ENCODE measurements at places on chromosomes 1 and 21.

GRCh38 chr1:15417059-15417934 lies 7.6 kb downstream of the EFHD2 start:
- no peak for DNase-seq

DNA sequence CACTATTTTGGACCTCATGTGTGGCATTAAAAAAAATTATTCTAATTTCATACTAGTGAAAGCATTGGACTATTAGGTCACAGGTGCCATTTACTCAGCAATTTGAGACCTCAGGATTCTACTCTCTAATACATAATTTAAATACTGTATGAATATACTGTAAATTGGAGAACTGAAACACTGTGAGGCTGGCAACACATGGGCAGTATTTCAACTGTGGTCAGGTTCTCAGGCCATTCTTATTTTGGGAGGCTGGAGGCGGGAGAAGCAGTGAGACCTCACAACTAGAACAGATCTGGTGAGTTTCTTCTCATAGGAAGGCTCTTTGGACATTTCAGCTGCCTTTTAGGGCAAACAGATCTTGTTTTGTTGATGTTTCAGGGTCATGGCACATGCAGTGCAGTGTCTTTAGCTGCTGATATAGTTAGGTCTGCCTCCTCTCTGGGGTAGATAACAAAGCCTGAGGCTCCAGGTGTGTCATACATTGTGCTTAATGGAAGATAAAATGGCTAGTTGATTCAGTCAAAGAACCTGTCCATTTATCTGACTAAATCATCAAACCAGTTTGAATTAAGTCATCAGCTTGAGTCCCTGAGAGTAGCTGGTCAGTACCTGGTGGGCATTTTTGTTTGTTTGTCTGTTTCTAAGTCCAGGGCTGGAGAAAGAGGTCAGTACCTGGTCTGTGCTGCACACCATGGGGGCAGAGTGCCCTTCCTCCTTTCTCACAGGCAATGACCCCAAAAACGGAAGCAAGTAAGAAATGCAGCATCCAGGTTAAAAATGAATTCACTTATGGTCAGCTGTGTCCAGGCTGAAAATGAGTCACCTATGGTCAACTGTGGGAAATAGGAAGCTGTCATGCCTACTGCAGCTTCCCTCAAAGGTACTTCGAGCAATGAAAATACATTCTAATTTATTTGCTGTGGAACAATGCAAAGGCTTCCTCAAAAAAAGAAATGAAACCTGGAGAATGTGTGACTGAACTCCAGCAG lies 216.2 kb downstream of the SDCCAG8 start:
- DNase-seq = no peak

DNA sequence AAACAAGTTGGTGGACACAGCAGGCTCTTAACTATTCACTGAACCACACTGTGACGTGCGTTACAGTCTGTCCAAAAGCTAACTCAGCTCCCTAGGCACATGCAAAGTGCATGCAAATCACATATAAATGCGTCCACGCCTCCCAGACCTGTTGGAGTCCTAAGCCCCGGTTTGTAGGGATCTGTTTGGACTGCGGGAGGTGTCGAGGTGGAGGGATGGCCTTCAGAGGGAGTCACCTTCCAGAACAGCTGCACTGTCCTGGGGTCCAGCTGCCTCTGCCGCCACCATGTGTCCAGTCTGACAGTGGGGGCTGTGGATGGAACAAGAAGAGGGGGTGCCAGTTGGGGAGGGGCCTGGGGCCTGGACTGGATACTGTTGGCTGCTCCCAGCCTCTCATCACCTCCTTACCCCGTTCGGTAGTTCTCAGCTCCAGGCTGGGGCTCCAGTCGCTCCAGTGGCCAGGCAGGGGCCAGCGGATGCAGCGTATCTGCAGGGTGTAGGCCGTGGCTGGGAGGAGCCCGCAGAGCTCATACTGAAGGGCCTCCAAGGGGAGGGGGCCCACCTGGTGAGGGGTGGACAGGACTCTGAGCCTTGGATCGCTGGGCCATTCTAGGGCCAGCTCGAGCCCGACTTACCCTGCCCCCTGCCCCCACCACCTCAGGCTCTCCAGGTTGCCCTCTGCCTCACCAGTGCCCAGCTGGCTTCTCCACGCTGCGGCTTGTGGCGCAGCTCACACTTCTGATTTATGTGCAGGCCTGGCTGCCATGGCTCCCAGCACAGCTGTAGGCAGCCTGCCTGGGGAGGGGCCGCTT lies 7.9 kb upstream of the MRPS15 start:
- DNase-seq = no peak

DNA sequence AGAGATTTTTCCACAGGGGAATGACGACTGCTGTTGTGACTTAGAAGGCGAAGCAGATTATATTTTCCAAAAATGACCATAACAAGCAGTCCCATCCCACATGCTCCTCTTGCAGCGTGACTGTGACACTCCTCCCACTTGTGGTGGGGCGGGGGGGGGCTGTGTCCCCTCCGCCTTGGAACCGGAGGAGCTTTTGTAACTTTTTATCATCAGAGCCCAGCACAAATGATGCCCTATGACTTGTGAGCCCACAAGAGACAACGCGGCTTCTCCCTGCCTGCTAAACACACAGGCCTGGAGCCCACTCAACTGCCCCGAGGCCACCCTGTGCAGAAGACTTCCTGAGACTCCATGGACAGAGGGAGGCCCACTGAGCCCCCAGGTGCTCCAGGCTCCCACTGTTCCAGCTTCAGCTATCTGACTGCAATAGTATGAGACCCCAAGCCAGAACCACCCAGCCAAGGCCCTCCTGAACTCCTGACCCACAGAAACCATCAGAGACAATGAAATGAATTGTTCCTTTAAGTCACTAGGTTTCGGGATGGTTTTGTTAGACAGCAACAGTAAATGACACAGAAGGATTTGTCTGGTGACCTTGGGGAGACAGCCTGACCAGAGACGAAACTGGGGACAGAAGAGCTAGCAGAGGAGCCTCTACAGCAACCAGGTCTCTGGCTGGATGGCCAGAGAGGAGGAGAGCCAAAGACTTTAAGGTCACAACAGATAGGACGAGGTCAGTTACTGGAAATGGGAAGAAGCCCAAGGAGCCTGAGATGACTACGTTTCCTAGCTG lies 58.8 kb downstream of the CAPZB start:
- DNase-seq = no peak

GRCh38 chr1:9881838-9882249 lies 28.2 kb downstream of the CTNNBIP1 start:
- DNase-seq = no peak

DNA sequence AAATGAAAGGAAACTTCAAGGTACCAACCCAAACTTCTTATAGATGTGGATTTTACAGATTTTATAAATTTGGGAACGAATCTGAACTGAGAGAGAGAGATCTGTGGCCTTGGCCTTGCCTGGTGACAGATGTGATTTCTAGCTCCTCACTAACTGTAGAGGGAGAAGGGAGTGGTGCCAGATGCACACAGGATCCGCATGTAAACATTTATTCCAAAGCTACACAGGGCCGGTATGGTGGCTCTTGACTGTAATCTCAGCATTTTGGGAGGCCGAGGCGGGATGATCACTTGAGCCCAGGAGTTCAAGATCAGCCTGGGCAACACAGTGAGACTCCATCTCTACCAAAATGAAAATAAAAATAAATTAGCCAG lies 77.1 kb downstream of the PGBD5 start:
- DNase-seq = no peak

DNA sequence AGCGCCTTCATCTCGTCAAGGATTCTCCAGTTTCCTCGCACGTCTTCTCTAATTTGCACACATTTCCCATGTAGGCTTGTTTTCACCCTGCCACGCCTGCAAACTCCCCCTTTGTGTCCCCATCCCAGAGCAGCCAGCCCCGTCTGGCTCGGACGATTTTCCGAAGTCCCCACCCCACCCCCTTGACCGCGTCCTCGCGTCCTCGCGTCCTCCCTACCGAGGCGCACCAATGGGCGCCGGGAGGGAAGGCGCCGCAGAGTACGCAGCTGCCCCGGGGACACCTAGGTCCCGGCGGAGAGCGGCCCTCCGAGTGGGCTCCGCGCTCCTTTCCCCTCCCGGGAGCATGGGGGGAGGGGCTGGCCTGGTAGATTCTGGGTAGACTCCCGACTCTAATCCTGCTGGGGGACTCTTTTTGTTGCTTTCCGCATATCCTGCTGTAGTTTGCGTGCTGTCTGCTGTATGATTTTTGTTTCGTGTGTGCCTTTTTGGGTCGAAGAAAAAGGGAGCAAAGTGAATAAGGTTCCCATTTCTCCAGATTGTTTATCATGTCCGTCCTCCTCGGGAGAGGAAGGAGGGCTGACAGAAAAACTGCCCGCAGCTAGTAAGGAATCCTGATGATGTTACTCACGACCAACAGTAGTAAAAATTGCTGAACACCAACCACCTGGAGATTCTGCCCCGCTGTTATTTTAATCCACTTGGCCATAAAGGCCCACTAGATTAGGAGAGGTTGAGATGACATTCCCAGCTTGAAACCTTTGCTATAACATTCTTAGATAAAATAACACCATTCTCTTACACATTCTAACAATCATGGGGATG lies 1.5 kb downstream of the CACHD1 start:
- no peak for DNase-seq

DNA sequence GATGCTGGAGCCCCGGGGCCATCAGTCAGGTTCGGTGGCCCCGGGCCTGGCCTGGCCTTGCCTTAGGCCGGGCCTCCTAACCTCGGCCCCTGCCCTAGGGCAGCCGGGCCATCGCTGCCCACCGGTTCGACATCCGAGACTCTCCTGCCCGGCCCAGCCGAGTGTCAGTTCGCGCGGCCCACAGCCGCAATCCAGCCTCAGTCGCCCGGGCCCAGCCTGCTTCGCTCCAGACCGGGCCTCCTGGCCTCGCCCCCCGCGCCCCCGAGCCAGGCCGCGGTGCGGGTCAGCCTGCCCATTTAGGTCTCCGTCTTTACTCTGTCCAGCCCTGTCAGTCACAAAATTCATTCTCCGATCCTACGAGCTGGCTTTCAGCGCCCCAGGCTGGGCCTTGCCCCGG lies 777 bp downstream of the LRRC41 start:
- peak; percentile 19 for DNase-seq

- no peak for DNase-seq
Observed at GRCh38 chr1:51423073-51423821, 92.9 kb upstream of the TTC39A start.

GRCh38 chr1:172821609-172822274 lies 162.8 kb downstream of the FASLG start:
- DNase-seq = no peak

DNA sequence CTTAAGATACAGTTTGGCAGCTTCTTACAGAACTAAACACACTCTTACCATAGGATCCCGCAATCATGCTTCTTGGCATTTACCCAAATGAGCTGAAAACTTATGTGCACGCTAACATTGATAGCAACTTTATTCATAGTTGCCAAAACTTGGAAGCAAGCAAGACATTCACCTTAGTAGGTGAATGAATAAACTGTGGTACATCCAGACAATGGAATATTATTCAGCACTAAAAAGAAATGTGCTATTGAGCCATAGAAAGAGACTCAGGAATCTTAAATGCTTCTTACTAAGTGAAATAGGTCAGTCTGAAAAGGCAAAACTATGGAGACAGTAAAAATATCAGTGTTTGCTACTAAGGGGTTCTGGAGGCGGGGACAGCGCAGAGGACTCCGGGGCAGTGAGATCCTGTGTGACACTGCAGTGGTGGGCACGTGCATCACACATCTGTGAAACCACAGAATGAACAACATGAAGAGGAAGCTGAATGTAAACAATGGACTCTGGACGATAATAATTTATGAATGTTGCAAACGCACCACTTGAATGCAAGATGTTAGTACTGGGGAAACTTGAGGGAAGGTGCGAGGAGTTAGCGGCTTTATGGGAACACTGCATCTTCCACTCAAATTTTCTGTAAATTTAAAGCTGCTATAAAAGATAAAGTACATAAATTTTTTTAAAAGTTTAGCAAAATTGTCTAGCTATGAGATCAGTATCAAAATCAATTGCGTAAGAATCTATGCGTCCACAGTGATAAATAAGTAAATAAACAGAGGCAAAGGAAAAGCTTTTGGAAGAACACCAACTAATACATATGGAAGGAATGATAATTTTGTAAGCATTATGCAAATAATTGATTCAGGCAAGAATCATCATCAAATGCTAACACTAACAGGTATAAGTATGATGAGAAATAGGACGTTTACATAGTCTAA lies 15.4 kb upstream of the SPATC1L start:
- DNase-seq = no peak

GRCh38 chr1:78553859-78554258 lies 63.1 kb downstream of the PTGFR start:
- no peak for DNase-seq

GRCh38 chr1:65083263-65083896 lies 64.6 kb upstream of the AK4 start:
- no peak for DNase-seq

DNA sequence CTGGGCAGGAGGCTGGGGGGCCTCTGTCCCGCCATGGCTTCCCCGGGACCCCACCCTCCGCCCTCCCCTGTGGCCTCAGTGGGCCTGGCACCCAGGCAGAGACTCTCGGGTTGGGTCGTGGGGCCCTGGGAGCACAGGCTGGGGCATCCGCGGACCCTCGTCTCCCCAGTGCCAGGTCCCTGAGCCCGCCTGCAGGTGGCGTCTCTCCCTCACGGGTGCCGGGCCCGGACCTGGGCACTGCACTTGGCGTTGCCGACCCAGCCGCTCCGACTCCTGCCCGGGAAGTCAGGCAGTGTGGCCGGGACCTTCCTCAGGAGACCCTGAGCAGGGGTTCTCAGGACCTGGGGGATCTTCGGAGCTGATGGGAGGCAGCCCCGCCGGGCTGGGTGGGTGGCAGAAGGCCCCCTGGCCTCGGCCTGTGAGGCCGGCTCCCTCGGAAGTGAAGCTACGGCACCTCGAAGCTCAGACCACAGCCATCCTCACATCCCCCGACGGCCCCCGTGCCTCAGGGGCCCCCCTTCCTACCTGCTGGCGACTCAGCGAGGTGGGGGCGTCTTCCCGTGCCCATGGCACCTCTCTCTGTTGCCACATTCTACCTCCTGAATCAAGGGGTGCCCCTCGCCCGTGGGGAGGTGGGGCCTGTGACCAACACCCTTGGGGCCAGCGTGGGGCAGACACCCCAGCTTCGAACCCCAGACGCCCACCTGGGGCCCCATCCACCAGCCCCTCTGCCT lies 6.4 kb upstream of the C1orf159 start:
- DNase-seq = peak; percentile 80

DNA sequence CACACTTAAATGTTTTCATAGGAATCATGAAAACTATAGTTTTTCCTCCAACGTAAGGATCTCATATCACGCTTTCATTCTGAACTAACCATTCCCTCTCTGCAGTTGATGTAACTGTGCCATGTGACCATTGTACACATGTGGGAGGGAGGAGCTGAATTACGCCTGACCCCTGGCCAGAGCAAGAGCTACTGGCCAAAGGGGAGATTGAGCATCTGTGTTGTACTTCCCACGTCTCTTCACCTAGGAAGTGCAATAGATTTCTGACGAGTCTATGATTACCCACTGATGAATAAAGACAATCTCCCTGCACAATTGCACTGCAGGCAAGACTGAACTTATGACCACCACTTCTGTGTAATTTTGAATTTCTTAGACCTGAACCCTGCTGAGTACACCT lies 24.0 kb downstream of the PTPRC start:
- DNase-seq = no peak

Measured in stimulated activated CD4-positive, alpha-beta T cell treated with anti-CD3 and anti-CD28 coated beads, Interleukin-4, amount 100 ng/mL, for 48 hours (primary cell).